ENCODE measurements at places on chromosomes 4 and X. TPM values are rescaled to one million over a fixed set of nuclear protein-coding genes. Genes with fewer than 3 reads are reported as not detected.

GIMD1 gene
- total RNA-seq = not detected

RBM46 gene
- 0.31 TPM for total RNA-seq

ZFP42 gene
- not detected for total RNA-seq

BST1 gene
- 2.8 TPM for total RNA-seq

ADD1 gene
- total RNA-seq = 166 TPM

PITX2 gene
- not detected for total RNA-seq

FRMPD4 gene
- total RNA-seq = 34.5 TPM

TEX28 gene
- total RNA-seq = not detected

- no peak for DNase-seq
Observed at GRCh38 chr4:24769571-24769970, 25.8 kb upstream of the SOD3 start.

- no peak for DNase-seq
Observed at GRCh38 chr4:25757452-25757851, 101.8 kb downstream of the SLC34A2 start.

DNA sequence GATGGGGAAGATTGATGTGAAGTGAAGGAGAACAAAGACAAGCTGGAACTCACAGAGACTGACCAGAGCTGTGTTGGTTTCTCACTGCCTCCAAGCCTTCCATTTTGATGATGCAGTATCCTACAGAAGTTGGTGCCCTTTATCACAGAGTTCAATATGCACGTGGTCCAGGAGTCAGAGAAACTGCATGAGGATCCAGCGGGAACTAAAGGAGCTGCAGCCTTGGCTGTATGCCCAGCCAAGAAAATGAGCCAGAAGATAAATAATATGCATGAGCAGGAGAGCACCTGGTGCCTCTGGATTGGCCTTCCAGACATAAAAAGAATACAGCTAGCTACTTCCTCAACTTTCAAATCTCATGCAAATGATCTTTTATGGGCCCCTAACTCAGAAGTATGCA lies 44.3 kb upstream of the DCLK2 start:
- DNase-seq = no peak

GRCh38 chrX:861340-861890 lies 230.8 kb downstream of the SHOX start:
- no peak for DNase-seq

DNA sequence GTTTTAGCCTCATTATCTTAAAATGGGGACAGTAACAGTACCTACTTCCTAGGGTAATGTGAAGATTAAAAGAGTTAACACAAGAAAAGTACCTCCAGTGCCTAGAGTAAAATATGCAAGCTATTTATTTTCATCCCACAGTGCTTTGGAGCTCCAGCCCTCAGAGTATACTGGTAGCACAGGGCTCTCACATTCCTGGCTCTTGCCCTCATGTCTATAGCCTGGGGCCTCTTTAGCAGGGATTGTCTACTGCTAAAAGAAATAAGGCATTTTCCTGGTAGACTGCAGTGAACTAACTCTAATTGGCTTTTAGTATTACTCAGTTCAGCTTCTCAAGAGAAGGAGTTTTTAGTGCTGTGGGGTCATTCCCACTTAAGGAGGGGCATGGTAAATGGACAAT lies 60.8 kb downstream of the RRAGB start:
- DNase-seq = no peak

GRCh38 chrX:19046343-19047215 lies 62.7 kb upstream of the PHKA2 start:
- DNase-seq = no peak

- no peak for DNase-seq
Observed at GRCh38 chr4:45043911-45044310, 317.6 kb upstream of the GNPDA2 start.

DNA sequence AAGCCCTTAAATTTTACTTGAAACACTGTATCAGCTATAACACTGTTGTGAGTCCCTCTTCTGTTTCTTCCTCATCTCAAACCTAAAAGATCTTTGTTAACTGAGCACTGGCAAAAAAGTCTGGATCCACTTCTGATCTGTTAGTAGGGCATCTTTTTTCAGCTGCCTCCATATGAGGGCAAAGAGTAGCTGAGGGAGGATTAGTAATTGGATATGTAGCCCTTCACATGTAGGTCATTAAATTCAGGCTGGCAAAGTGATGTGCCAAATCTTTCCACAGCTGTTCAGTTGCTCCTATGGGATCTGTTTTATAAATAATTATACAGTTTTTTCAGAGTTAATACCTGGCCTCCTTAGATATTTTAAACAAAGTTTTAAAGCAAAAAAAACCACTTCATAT lies 1.1 kb upstream of the TRMT10A start:
- DNase-seq = no peak

DNA sequence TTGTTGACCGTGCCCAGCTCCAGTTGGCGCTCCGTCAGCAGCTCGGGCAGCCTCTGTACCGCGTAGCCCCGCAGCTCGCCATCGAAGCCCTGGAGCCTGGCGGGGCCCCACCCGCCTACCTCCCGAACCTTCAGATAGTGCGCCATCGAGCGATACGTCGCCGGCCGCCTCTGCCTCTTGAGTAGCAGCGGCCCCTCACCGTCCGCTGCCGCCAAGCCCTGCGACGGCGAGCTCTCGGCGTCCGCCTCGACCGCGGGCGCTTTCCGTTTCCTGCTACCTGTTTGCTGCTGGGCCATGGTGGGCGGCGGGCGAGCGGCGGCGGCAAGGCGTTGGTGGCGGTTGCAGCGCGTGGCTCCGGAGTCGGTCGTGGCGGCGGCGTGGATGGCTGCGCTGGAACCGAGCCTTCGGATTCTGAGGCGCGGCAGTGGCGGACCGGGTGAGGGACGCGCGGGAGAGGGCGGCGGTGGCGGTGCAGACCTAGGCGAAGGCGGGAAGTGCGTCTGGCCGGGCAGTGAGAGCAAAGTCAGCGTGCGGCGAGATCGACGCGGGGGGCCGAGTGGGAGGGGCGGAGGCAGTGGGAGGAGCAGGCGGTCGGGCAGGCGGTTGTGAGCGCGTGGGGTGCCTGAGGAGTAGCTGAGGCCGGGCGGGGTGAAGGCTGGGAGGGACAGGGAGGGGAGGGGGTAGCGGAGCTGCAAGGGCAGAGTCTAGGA lies at the start of gene DCAF12L1:
Gene DCAF12L1 (minus strand): TSS at position 502 of the 710 bp plus-strand sequence. CDS start 206 bp downstream, at position 296.
- no peak for DNase-seq

GRCh38 chr4:139799615-139800014 lies 134.0 kb downstream of the MGST2 start:
- DNase-seq = no peak

DNA sequence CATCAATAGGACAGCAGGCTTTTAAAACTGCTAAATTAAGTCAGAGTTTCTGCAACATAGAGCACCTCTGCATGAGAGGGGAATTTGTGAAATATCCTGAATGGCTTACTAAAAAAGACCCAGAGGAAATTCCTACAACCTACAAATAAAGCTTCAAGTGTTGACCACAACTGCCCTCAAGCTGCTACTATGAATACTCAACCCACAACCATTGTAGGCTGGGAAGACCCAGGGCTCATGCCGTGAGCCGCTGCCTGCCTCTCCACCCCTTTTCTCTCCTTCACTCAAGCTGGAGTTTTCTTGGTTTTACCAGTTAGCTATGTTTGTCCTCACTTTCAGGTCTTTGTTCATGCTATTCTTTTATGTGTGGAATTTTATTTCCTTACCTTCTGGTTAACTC lies 151.6 kb downstream of the EMCN start:
- no peak for DNase-seq
